ENCODE measurements at places on chromosomes 3 and 15. TPM values are rescaled to one million over a fixed set of nuclear protein-coding genes. Genes with fewer than 3 reads are reported as not detected.

ARID3B gene
- total RNA-seq = 1.6 TPM

CTDSPL gene
- 34.2 TPM for total RNA-seq

CHRNA7 gene
- 4.5 TPM for total RNA-seq

PLA2G4F gene
- 0.12 TPM for total RNA-seq

CTXN2 gene
- not detected for total RNA-seq

LMAN1L gene
- total RNA-seq = not detected

SENP7 gene
- 26.4 TPM for total RNA-seq

RPN1 gene
- 134 TPM for total RNA-seq

KLHL40 gene
- not detected for total RNA-seq

MAP3K13 gene
- total RNA-seq = 25.0 TPM

ARL14 gene
- not detected for total RNA-seq

LRRN1 gene
- 18.5 TPM for total RNA-seq

PATL2 gene
- 1.9 TPM for total RNA-seq

TGM5 gene
- not detected for total RNA-seq

PLA2G4B gene
- 17.5 TPM for total RNA-seq

RBP2 gene
- total RNA-seq = 0.69 TPM

CLDN18 gene
- total RNA-seq = 0.11 TPM

C3orf85 gene
- total RNA-seq = not detected

TMEM158 gene
- 3.8 TPM for total RNA-seq

NCEH1 gene
- total RNA-seq = 3.5 TPM

HAPLN3 gene
- total RNA-seq = 10.0 TPM

RGMA gene
- total RNA-seq = 17.4 TPM

NTRK3 gene
- 2.5 TPM for total RNA-seq

CHL1 gene
- 27.0 TPM for total RNA-seq

LDHAL6B gene
- total RNA-seq = not detected

KNG1 gene
- not detected for total RNA-seq

LSAMP gene
- total RNA-seq = 5.4 TPM

LINGO1 gene
- 1.7 TPM for total RNA-seq

GNB4 gene
- 15.5 TPM for total RNA-seq

FANCD2OS gene
- not detected for total RNA-seq

SPESP1 gene
- 12.1 TPM for total RNA-seq

ATP13A3 gene
- total RNA-seq = 101 TPM

ATP8B4 gene
- total RNA-seq = 5.7 TPM

LRRIQ4 gene
- not detected for total RNA-seq

ROPN1 gene
- total RNA-seq = not detected

STRA6 gene
- total RNA-seq = 0.69 TPM

MFAP1 gene
- 15.5 TPM for total RNA-seq

MYNN gene
- 19.1 TPM for total RNA-seq

RLBP1 gene
- not detected for total RNA-seq

CORO2B gene
- total RNA-seq = 29.9 TPM

KATNBL1 gene
- total RNA-seq = 23.7 TPM

EFCAB12 gene
- 1.6 TPM for total RNA-seq
